ENCODE measurements at places on chromosomes 2 and 18.

- no peak for DNase-seq
These were observed 158.3 kb downstream of the GLI2 start for GRCh38 chr2:120893811-120894584.

GRCh38 chr2:10300997-10301940 lies 1.4 kb upstream of the HPCAL1 start:
- DNase-seq, result no peak

DNA sequence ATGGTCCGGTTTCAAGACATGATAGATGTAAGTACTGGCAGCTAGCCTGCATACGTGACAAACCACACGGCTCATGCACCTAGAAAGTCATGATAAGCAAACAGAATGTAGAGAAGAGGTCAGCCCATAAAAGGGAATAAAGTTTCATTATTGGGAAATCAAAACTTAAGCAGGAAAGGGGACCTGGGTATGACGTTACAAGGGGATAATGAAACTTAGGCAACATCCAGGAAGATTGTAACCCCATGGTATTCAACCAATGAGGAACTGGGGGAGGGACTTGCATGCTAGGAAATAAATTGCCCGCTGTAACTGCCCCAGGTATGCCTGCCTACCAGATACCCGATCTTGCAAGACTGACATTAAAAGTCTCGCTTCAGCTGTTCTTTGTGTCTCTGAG lies 1679.0 kb downstream of the SUCLG1 start:
- no peak for DNase-seq

DNA sequence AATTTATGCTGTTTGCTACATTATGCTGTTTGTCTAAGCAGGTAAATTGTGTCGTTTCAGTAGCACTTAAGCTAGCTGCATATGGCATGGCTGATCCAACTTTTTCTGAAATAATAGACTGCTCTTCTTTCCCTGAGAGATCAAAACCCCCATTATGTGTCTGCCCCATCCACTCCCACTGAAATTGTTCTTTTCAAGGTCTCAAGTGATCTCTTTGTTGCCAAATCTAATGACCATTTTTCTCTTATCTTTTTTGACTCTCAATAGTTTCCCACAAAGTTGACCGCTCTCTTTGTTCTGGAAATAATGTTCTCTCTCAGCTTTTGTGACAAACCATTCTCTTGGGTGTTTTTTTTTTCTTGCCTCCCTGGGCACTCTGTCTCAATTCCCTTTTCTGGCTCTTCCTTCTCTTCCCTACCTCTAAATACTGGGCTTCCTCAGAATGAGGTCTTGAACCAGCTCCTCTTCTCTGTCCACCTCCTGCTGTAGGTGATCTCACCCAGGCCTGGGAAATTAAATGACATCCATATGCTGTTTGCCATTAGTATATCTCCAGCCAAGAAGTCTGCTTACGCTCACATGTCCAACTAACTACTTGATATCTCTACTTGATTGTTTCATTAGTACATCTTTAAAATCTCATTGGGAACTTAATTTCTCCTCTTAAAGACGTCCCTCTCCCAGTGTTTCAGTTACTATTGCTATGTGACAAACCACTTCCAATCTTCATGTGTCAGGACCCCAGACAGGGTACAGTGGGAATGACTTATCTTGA lies 107.3 kb upstream of the TLK1 start:
- DNase-seq, result no peak

DNA sequence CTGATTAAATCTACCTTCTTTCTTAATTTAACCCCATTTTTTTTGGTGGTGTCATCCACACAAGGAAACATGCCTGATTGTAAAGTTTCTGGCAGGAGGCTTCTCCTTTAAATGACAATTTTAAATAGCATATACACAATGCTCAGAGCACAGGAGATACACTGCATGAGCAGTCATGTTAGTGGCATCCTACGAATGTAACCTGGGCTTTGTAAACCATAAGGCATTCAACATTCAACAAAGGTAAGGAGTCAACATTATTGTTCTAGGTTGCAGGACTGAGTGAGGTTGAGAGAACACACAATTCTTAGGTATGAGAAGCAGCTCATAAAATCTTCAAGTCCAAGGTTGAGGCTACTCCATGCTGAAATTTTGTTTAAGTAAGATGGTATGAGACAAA lies 266.6 kb upstream of the SIX2 start:
- DNase-seq, result no peak

- no peak for DNase-seq
These were observed 219.8 kb downstream of the DYSF start for GRCh38 chr2:71672826-71673795.

DNA sequence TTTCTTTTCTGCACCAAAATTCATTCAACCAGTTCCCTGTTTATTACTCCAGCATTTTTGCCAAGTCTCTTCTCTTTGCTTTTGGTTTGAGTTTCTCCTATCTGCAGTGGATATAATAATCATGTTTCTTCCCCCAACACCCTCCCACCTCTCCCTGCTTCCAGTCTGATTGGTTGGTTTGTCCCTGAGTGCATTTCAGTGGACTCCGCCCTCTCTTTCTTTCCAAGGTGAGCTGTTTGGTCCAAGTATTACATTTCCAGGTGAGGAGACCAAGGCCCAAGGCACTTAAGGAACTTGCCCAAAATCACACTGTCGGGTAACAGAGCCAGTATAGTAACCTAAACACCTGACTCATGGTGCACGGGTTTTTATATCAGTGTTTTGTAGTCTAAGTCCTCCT lies 17.7 kb downstream of the MRO start:
- DNase-seq, result no peak

- DNase-seq, result no peak
These were observed 1274.5 kb upstream of the CRIM1 start for GRCh38 chr2:35081001-35081621.

DNA sequence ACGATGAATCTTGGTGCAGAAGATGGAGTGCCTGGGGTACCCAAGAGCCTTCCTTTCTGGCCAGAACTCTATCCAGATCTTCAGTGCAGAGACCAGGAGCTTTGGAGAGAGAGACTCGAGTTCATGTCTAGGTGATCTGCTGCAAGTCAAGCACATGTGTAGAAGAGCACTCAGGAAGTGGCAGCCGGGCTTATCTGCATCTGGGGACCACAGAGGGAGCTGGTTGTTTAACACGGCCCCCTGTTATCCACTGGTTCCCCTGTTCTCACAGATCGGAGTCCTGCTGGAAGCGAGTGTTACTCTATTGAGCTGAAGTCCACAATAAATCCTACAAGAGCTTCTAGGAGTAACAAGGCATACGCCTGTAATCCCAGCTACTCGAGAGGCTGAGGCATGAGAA lies 128.3 kb downstream of the ACOXL start:
- DNase-seq, result no peak

- DNase-seq, result no peak
These were observed 279.3 kb upstream of the NCKAP5 start for GRCh38 chr2:133847591-133847990.

DNA sequence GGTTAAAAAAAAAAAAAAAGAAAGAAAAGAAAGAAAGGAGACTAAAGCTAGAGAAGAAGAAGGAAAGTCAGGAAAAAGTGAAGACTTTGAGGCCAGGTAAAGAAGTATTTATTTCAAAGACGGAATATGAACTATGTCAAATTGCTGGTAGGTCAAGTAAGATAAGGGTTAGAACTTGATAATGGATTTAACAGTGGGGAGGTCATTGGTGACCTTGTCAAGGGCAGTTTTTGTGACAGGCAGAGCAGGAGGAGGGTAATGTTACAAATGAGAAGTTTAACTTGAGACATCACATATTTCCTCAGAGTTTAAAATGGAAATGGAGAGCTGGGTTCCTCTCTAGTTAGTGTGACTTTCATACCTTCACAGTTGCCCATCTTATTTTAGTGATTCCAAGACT lies 9.5 kb downstream of the WDR7 start:
- DNase-seq, result no peak

GRCh38 chr2:55932843-55933242 lies 9.3 kb upstream of the EFEMP1 start:
- DNase-seq, result no peak

GRCh38 chr2:220670511-220670910 lies 901.6 kb downstream of the EPHA4 start:
- peak; percentile 81 for DNase-seq

- no peak for DNase-seq
These were observed 155.5 kb upstream of the ID2 start for GRCh38 chr2:8526403-8526696.

GRCh38 chr2:202335791-202336467 lies 40.2 kb upstream of the BMPR2 start:
- DNase-seq, result no peak
